Muscle of arm (tissue), 14 donors: ENCODE measurements at places on chromosomes 3 and 15. TPM values are rescaled to one million over a fixed set of nuclear protein-coding genes. Genes with fewer than 3 reads are reported as not detected.

DNA sequence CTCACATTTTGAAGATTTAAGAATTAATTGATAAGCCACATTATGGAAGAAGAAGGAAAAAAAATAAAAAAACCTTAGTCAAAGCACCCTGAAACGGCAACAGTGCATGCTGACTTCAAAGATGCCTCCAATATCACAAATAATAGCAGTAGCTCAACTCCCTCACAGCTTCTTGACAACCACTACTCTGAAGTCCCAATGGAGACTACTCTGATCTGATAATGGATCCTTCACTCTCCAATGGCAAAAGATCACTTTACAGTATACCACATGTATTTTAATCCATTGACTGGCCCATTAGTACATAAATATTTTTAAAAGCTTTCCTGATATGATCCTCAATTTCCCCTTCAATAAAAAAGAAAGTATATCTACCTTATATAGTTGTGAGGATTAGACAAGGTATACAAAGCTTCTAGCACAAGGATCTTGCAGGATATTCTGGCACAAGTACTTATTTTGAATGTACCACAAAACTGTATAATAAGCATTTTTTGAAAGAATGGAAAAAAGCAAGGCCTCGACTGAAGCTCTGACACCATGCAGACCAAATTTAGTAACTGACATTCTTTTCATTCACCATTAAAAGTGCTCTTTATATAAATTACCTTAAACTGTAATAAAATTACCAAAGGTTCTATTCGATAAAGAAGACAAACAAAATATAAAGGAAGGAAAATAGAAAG is 91.9 kb downstream of the PEAK1 start:
- no peak for DNase-seq

- DNase-seq = no peak
These were observed 240.4 kb downstream of the NSUN3 start for GRCh38 chr3:94303266-94303665.

GRCh38 chr15:91898843-91899242 is 45.3 kb downstream of the SLCO3A1 start:
- no peak for DNase-seq

DNA sequence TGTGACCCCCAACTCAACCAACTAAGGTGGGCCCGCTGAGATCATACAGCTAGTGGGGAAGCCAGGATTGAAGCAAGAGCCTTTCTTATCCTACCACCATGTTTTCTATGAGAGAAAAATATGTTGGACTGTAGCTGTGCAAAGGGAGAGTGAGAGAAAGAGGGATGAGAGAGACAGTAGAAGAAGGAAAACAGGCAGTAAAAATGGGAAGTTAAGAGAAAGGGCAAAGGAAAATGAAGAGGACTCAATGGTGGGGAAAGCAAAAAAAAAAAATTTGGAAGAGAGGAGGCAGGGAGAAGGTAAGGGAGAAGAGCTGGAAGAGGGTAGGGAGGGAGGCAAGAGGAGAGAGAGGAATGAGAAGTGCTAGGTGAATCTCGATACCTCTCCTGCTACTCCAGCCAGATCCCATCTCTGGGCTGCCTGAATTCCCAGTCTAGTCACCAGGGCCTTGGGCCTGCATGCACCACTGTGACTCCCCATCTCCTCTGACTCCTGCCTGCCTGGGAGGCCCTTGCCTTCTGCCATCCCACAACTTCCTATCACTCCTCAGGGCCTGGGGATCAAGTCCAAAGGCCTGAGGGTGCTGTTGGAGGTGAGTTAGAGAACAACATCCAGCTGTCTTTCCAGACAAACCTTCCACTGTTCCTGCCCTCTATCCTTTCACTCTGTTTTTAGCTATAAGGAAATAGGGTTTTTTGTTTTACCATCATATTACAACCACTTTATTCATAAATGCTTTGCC is 15.7 kb downstream of the FAM81A start:
- no peak for DNase-seq

GRCh38 chr3:42758126-42758525 is 14.9 kb downstream of the CCDC13 start:
- no peak for DNase-seq

Gene PEAK1
- 49.3 TPM for polyA plus RNA-seq

GRCh38 chr3:72034986-72035385 is 250.0 kb upstream of the PROK2 start:
- no peak for DNase-seq

- no peak for DNase-seq
These were observed 413.5 kb downstream of the TIGIT start for GRCh38 chr3:114707252-114707860.

- no peak for DNase-seq
These were observed 98.6 kb downstream of the TCF12 start for GRCh38 chr15:57017024-57017423.
